T-cell (primary cell): ENCODE measurements at places on chromosomes 5 and 9. TPM values are rescaled to one million over a fixed set of nuclear protein-coding genes. Genes with fewer than 3 reads are reported as not detected.

Gene NRARP
- 1.3 TPM for total RNA-seq

Gene PCDHB16
- total RNA-seq = not detected

Gene THBS4
- total RNA-seq = 0.53 TPM

Gene CCL19
- total RNA-seq = not detected

Gene DOCK8
- 195 TPM for total RNA-seq

Gene SNCB
- not detected for total RNA-seq

Gene SPARC
- 4.4 TPM for total RNA-seq

Gene C5orf58
- total RNA-seq = not detected

Gene ANKRD31
- 0.79 TPM for total RNA-seq

Gene TMEM38B
- 14.2 TPM for total RNA-seq

Gene PCBD2
- total RNA-seq = 10.2 TPM

Gene HAVCR1
- total RNA-seq = 5.4 TPM

DNA sequence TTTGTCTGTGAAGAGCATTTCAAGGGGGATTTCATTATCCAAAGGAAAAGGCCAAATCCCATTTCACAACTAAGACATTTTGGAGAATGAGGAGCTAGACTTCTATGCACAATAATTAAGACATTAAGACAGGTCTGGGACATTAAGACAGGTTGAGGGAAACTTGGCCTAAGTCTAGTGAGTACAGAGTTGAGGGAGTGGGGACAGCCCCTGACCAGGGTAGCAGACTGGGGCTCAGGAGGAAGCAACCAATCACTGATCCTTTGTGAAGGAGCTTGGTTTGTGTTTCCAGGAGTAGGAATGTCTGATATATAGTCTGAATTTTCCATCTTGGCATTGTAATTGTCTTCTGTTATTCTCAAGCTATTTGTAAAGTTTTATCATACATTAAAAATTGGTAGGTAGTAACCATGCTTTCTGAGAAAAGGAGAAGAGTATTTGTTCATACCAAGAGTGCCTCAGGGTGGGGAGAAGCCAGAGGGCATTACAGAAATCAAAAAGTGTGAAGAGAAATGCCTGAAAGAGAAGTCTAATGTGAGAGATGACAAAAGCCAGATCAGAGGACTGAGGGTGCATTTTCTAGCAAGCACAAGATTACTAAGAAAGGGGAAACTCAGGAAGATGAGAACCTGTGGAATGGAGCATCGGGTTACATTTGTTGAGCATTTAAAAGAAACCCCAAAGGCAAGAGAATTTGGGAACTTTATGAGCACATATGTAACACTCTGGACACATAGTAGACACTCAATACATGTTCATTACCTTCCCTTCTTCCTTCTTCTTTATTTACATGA lies 189.3 kb upstream of the PIK3R1 start:
- no peaks in the 10 kb centered on the region for H3K36me3 ChIP-seq
- H3K27me3 ChIP-seq = no peaks in the 10 kb centered on the region
- H3K4me1 ChIP-seq = no peaks in the 10 kb centered on the region
- no peak overlapping the region for H3K4me3 ChIP-seq

- H3K36me3 ChIP-seq = no peaks in the 10 kb centered on the region
- H3K4me1 ChIP-seq = no peaks in the 10 kb centered on the region
- H3K27me3 ChIP-seq = no peaks in the 10 kb centered on the region
- H3K4me3 ChIP-seq = no peak overlapping the region
- DNase-seq = no peak
Observed at GRCh38 chr5:147927901-147928300, 21.6 kb upstream of the C5orf46 start.

DNA sequence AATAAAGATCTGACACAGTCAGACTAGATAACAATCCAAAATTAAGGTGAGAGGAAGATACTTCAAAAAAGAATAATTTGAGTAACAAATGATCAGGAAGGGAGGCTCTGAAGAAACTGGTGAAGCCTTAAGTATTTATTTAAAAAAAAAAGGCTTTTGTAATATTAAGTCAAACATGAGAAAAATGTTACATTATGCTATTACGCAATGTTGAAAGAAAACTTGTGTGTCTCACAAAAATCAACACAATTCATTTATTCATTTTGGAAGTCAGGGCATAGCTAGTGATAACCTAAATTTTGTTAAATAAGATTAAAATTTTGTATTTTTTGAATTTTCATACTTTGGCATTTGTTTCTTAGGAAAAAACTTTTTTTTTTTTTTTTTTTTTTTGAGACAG lies 28.2 kb downstream of the WDR41 start:
- no peaks in the 10 kb centered on the region for H3K27me3 ChIP-seq
- no peaks in the 10 kb centered on the region for H3K36me3 ChIP-seq
- H3K27ac ChIP-seq = no peak overlapping the region
- no peaks in the 10 kb centered on the region for H3K4me1 ChIP-seq

- no peak overlapping the region for H3K27ac ChIP-seq
- H3K27me3 ChIP-seq = peaks cover 9% of the 10 kb centered on the region
- no peaks in the 10 kb centered on the region for H3K4me1 ChIP-seq
- no peak for DNase-seq
- H3K4me3 ChIP-seq = no peak overlapping the region
- H3K36me3 ChIP-seq = no peaks in the 10 kb centered on the region
Observed at GRCh38 chr9:37410354-37410861, 12.1 kb upstream of the GRHPR start.

GRCh38 chr5:179113143-179113530 lies 53.0 kb downstream of the ZNF354C start:
- H3K36me3 ChIP-seq = no peaks in the 10 kb centered on the region
- H3K4me3 ChIP-seq = no peak overlapping the region
- peaks cover 10% of the 10 kb centered on the region for H3K27me3 ChIP-seq
- H3K27ac ChIP-seq = no peak overlapping the region

- H3K36me3 ChIP-seq = no peaks in the 10 kb centered on the region
- no peak for DNase-seq
- no peaks in the 10 kb centered on the region for H3K4me1 ChIP-seq
- H3K4me3 ChIP-seq = no peak overlapping the region
- no peak overlapping the region for H3K27ac ChIP-seq
Observed at GRCh38 chr9:84677080-84677479, 7.6 kb downstream of the NTRK2 start.

DNA sequence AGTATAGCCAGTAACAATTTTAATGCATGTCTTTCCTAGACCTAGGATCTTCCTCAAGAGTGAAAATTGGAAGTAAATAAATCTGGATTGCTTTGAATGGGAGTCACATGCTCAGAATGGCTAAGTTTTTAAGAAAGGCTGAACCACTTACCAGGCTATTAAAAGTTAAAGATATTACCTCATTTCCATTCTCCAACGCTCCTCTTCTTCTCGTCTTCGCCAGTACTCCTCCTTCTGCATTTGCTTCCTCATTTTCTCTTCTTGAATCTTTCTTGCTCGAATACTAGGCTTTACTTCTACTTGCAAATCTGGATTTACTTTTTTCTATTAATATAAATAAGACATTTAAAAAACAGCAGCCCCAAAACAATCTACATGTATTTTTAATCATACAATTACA lies 49.6 kb downstream of the ZFR start:
- no peak overlapping the region for H3K27ac ChIP-seq
- no peaks in the 10 kb centered on the region for H3K4me1 ChIP-seq
- no peak for DNase-seq

DNA sequence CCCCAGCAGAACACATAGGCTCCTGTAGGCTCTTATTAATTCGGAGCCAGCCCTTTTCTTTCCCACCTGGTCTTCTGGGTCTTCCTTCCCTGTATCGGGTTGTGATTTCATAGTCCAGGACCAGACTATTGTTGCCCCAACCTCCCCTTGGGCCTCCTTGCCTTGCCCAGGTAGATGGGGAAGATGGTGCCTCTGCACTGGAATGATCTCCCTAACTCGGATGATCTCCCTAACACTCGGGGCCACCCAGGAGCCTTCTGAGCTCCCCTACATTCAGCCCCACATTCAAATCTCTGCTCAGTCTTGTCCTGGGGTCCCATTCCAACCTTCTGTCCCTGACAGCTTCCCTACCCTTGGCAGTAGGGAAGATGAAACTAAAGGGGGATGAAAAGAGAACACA lies 2.7 kb upstream of the IRF1 start:
- H3K27me3 ChIP-seq = no peaks in the 10 kb centered on the region
- H3K4me3 ChIP-seq = no peak overlapping the region
- peaks cover 37% of the 10 kb centered on the region for H3K4me1 ChIP-seq
- DNase-seq = no peak
- H3K36me3 ChIP-seq = peaks cover 13% of the 10 kb centered on the region

- H3K4me3 ChIP-seq = no peak overlapping the region
- no peak overlapping the region for H3K27ac ChIP-seq
- no peak for DNase-seq
Observed at GRCh38 chr5:123035360-123035917, 1.1 kb downstream of the PPIC start.

GRCh38 chr5:158223054-158223600 lies 364.2 kb upstream of the CLINT1 start:
- no peak overlapping the region for H3K27ac ChIP-seq
- H3K27me3 ChIP-seq = no peaks in the 10 kb centered on the region
- H3K4me1 ChIP-seq = no peaks in the 10 kb centered on the region
- DNase-seq = no peak
- no peaks in the 10 kb centered on the region for H3K36me3 ChIP-seq

DNA sequence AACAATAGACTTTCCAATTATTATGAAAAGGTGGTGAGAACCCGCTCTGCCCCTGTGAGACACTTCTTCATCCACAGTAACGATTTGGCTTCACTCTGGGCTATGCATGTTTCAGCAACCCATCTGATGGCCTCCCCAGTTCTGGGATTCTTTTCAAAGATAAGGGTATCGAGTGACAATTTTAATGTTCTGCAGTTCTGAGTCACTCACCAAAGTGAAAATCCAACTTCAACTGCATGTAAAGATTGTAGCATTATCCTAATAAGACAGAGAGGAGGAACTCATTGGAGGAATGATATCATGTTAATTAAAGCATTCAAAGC lies 1078.3 kb upstream of the SEMA6A start:
- no peaks in the 10 kb centered on the region for H3K36me3 ChIP-seq
- H3K4me3 ChIP-seq = no peak overlapping the region
- DNase-seq = no peak
- no peaks in the 10 kb centered on the region for H3K27me3 ChIP-seq
- H3K27ac ChIP-seq = no peak overlapping the region

- H3K27me3 ChIP-seq = no peaks in the 10 kb centered on the region
- H3K27ac ChIP-seq = no peak overlapping the region
- H3K4me3 ChIP-seq = no peak overlapping the region
- no peak for DNase-seq
Observed at GRCh38 chr5:93225748-93226147, 355.3 kb downstream of the NR2F1-AS1 start.

DNA sequence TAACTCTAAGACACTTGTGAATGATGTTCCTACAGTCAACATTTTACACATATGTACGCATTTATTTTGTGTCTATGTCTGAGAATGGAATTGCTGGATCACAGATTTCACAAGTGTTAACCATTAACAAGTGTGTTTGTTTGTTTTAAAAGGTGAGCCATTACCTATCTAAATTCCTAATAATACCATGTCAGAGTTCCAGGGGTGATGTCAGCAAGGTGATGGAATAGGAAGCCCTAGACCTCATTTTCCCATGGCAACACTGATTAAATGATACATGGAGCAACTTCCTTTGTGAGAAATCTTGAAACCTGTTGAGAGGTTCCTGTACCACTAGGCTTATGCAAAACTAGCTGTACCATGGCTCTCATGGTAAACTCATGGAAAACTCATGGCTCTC lies 309.7 kb downstream of the CYLC2 start:
- no peak overlapping the region for H3K4me3 ChIP-seq
- no peak overlapping the region for H3K27ac ChIP-seq
- H3K4me1 ChIP-seq = no peaks in the 10 kb centered on the region

GRCh38 chr9:132669319-132669697 lies 475 bp downstream of the DDX31 start:
- DNase-seq = no peak

DNA sequence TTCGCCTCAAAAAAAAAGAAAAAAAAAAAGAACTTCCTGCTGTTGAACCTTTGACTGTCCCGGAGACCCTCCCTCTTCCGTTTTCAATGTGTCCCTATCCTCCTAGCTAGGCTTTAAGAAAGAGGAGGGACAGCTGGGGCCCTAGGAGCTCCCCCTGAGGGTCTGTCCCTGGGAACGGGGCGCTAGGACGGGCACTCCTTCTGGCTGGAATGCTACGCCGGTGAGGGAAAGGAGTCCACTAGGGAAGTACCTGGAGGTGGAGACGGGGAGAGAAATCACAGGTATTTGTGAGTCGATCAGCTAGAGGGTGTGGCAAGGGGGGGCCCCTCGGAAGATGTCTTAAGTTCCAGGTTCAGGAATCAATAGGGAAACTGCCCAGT lies 4.6 kb downstream of the SIT1 start:
- no peak for DNase-seq
- H3K27me3 ChIP-seq = no peaks in the 10 kb centered on the region
- peak overlapping the region; percentile 84 for H3K4me3 ChIP-seq
- H3K4me1 ChIP-seq = peaks cover 26% of the 10 kb centered on the region

DNA sequence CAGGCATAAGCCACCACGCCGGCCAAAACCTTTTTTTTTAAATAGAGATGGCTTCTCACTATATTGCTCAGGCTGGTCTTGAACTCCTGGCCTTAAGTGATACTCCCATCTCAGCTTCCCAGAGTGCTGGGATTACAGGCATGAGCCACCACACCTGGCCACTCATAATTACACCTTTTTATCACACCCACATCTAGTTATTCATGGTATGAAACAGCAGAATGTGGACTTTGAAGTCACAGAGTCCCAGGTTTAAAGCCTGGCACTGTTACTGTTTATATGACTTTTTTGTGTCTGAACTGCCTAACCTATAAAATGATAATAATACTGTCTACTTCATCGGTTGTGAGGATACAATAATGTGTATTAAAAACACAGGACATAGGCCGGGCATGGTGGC lies 23.1 kb downstream of the ZNF346 start:
- H3K4me1 ChIP-seq = no peaks in the 10 kb centered on the region
- H3K27ac ChIP-seq = no peak overlapping the region
- DNase-seq = no peak
- H3K27me3 ChIP-seq = no peaks in the 10 kb centered on the region
